ENCODE measurements at places on chromosomes 2 and 18.

- no peak for DNase-seq
These were observed 281.3 kb downstream of the TDRD15 start for GRCh38 chr2:21404827-21405625.

- no peak for DNase-seq
These were observed 19.6 kb downstream of the NDUFAF7 start for GRCh38 chr2:37250869-37251740.

GRCh38 chr2:237790353-237790752, 8.2 kb upstream of the RBM44 start:
- no peak for DNase-seq

DNA sequence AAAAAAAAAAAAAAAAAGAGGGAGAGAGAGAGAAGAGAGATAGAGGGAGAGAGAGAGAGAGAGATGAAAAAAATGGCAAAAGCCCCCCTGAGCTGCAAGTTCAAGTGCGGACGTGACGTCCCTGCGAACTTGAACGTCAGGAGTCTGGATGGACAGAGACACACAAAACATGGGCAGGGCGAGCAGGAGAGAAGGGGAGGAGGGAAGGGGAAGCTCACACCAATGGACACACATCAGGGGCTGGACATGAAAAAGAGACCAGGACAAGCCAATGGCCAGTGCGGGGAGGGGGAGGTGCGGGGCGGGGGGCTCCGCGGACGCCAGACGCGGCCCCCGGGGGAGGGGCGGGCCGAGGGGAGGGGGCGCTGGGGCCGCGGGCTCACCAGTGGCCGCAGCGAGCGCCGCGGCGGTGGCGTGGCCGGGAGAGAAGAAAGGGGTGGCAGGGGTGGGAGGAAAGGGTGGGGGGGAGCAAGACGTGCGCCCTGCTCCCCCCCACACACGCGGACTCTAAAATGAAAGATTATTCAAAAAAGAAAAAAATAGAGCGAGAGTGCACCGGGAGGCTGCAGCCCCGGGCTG, at the start of gene BCL11A:
TSS of gene BCL11A (minus strand) at position 160 of the 579 bp plus-strand sequence. CDS start 384 bp downstream, outside the sequence.
- no peak for DNase-seq

DNA sequence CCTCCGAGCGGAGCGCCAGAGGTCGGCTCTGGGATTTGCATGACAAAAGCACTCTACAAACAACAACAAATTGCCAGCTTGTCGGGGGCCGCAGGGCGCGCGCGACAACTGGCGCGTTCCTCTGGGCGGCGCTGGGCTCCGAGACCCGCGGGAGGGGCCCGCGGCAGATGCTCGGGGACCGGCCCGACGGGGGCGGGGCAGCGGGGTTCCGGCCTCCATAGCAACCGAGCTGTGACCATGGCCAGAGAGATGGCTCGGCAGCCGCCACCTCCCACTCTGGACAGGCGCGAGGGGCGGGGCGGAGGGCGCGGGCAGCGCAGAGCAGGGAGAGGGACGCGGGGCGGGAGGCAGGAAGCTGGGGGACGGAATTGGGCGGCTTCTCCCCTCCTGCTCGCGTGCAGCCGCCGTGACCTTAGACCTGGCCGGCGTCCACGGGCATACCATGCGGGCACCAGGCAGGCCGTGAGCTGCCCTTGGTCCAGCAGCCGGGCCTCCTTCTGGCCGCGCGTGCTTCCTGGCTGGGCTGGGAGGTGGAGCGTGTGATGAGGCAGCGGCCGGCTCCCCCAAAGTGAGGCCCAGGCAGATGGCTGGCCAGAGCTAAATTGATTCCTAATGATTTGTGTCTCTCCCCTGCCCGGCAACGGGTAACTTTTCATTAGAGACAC, 171.5 kb downstream of the CELF4 start:
- peak; percentile 72 for DNase-seq

DNA sequence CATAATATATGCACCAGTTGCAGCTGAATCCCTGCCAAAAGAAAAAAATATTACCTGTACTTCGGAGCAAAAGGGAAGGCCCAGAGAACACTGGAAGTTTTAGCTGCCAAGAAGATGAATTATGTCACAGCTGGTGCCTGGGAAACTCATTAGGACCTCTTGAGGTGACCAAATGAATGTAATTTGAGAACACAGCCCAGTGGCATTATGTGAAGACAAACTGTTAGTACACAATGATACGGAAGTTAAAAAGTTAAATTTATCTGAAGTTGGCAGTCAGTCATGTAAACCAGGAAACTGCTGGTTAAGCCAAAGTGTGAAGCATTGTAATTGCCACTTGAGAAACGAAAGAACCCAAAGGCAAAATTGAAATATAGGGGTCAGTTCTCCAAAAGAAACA, 80.7 kb downstream of the EML4 start:
- no peak for DNase-seq

GRCh38 chr2:120369250-120369649, 23.3 kb downstream of the INHBB start:
- no peak for DNase-seq

- DNase-seq = no peak
These were observed 79.5 kb upstream of the GPC1 start for GRCh38 chr2:240355962-240356361.

DNA sequence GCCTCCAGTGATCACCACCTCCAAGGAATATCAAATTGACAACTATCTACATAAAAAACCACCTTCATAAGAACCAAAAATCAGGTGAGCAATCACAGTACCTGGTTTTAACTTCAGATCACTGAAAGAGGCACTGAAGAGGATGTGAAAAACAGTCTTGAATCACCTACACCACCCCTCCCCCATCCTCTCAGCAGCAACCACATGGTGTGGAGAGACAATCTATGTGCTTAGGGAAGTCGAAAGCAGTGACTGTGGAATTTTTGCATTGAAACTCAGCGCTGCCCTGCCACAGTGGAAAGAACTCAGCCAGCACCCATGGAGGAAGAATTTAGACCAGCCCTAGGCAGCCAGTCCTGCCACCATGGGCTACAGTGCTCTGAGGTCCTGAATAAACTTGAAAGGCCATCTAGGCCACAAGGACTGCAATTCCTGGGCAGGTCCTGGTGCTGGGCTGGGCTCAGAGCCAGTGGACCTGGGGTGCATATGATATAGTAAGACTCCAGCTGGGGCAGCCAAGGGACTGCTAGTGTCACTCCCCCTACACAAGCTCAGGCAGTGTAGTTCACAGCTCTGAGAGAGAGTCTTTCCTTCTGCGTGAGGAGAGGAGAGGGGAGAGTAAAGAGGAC, 75.6 kb downstream of the ATL2 start:
- DNase-seq = no peak

DNA sequence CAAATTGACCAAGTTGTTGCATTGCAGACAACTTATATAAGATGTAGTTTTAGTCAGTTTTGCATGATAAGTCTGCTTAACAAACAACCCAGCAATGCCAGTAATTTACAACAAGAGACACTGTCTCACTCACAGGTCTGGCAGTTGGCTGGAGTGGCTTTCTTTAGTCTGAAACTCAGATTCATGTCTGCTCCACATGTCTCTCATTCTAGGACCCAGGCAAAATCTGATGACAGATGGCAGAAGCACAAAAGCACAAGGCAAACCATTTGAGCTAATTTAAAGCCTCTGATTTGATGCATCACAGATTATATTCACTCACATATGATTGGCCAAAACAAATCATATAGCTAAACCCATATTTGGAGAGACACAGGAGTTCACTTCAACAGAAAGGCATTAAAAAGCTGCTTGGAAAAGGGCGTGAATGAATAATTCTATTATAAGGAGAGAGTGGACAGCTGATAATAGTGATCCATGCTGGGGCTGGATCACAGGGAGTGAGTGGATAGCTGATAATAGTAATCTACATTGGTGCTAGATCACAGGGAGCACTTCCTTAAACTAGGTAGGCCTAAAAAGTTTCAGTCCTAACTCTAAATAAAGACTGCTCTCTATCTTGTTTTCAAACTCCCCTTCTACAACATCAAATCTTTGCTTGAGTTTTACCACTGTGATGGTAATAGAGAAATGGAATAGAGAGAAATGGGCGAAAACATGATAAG, 593.2 kb upstream of the ZNF804A start:
- no peak for DNase-seq

GRCh38 chr2:134148843-134149472, 104.9 kb upstream of the MGAT5 start:
- DNase-seq = no peak

- no peak for DNase-seq
These were observed 158.6 kb downstream of the SMAD7 start for GRCh38 chr18:48792141-48792540.

GRCh38 chr2:129726216-129726615, 253.2 kb upstream of the RAB6C start:
- DNase-seq = no peak

GRCh38 chr2:227903381-227903780, 31.9 kb downstream of the DAW1 start:
- DNase-seq = no peak

DNA sequence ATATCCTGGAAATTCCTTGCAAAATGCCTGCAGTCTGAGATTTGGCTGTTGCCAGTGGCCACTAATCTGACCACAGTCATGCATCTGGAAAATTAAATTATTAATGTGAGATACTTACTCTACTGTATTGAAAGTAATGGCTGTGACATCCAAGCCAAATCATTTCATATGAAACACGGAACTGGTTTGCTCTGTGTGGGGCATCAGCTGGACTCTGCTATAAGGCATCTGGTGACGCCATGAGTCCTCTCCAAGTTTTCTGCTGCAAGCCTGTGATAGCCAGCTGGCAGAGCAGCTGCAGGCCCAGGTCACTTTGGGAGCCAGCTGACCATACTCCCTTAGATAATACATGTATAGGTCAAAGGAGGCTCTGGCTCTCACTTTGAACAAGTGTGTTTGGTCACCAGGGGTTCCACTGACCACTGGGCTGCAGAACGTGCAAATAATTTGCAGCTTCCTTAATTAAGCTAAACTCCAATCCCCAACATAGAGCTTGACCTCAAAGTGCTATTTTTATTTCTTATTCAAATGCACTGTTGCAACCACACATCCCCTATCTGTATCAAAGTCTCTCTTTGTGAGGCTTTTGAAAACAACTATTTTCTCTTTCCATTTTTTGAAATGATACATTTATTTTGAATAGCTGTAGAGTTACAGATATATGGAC, 152.9 kb downstream of the NCKAP5 start:
- no peak for DNase-seq

GRCh38 chr2:96679848-96680247, 37.3 kb downstream of the FER1L5 start:
- DNase-seq = no peak

DNA sequence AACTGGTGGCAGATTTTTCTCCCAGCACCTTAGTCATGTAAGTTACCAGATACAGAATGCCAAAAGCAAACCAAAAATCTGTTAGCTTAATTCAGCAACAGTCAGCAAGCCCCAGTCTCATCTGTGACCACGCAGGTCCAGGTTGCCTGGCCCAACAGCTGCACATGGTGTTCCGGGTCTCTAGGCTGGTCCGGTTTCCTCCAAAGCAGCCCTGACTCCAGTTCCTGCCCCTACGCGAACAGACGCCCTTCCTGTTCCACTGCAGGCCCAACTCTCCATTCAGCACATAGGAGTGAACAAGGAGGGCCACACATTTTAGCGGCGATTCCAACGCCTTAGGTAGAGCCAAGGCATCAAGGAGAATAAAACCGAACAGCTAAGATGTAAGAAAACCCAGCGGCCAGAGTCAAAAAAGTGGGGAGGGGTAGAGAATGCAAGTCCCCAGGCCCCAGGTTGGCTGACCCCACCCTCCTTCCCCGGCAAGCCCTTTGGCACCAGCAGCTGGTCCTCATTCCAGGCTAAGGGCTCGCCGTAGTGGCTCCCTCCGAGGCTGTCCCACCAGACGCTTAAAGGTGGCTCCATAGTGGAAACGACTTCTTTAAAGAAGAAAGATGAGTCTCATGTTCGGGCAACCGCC, 1.5 kb downstream of the STK25 start:
- no peak for DNase-seq

DNA sequence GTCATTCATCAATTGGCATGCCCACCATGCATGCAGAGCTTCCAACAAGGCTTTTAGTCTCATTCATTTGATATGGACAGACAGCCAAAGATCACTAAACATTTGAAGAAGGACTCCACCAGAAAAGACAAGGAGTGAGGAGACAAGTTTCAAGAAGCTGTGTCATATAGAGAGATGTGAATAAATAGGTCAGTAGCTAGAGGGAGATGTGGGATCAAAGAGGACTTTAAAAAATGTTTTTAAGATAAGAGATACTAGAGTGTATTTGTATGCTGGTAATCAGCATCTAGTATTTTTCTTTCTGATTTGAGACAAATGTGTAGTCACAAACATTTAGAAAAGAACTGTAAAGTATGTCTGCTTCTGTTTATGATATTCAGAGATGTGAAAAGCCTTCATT, 48.5 kb downstream of the ANTXR1 start:
- no peak for DNase-seq

DNA sequence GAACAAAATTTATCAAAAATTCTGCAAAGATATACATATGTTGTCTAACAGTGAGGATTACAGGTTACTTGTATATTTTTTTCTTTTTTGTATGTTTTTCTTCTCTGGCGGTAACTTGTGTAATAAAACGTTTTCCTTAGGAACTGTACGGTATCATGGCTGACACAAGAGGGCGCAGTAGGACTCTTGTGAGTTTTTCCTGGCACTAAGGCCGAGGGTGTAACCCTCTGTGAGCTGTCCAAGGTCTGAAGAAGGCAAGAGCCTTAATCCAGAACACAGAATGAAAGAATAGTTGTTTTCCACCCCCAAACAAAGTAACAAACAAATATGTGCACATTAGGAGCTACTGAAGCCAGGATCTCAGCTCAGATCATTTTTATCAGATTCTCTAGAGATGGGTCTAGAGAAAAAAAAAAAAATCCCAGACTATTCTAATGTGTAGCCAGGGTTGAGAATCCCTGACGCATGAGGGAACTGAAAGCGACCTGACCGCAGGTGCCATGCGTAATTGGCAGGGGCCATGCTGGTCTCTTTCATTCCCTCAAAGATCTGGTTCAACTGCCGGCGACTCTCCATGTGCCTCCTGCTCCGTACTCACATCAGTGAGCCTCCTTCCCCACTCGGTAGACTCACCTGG, 27.0 kb downstream of the TMEM200C start:
- peak; percentile 19 for DNase-seq

DNA sequence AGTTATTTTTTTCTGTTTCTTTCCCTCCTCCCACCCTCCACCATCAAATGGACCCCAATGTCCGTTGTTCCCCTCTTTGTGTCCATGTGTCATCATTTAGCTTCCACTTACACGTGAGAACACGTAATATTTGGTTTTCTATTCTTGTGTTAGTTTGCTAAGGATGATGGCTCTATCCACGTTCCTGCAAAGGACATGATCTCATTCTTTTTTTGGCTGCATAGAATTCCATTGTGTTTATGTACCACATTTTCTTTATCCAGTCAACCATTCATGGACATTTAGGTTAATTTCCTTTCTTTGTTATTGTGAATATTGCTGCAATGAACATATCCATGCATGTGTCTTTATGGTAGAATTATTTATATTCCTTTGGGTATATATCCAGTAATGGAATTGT, 91.3 kb upstream of the TNP1 start:
- no peak for DNase-seq

GRCh38 chr2:226677080-226677479, 122.5 kb downstream of the IRS1 start:
- DNase-seq = no peak

GRCh38 chr2:38653715-38654527, 12.0 kb upstream of the GALM start:
- no peak for DNase-seq
